Stimulated activated CD8-positive, alpha-beta memory T cell treated with anti-CD3 and anti-CD28 coated beads, Interleukin-2, amount 100 ng/mL, for 48 hours (primary cell): ENCODE measurements at places on chromosomes 5 and 9.

DNA sequence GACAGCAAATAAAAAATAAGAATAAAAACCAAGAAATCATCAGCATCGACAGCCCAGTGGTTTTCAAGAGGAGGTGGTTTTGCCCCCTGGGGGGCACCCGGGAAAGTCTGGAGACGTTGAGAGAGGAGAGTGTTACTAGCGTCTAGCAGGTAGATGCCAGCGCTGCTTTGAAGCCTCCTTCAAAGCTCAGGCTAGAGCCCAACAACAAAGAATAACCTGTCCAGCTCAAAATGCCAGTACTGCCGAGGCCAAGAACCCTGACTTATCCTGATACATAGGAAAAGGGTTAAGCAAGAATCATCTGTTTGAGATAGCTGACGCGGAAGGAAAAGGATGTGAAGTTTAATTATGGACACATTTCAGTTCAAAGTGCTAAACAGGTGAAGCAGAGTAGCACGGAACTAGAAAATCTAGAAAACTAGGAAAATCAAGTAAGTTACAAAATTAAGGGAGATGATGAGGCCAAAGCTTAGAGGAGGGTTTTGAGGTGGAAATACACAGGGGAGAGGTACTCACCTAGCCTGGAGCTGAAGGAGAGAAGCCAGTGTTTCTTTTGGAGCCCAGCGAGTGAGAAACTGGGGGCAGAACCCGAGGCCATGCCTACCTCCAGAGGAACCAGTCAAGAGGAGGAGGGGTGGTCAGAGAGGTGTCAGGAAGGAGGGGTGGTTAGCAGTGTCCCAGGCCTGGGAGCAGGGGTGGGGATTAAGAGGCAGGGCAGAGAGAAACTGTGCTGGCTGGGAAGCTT is 121.0 kb upstream of the RETREG1 start:
- DNase-seq, result no peak

- DNase-seq, result no peak
These were observed 484.6 kb downstream of the PRELID2 start for GRCh38 chr5:145350513-145350912.

DNA sequence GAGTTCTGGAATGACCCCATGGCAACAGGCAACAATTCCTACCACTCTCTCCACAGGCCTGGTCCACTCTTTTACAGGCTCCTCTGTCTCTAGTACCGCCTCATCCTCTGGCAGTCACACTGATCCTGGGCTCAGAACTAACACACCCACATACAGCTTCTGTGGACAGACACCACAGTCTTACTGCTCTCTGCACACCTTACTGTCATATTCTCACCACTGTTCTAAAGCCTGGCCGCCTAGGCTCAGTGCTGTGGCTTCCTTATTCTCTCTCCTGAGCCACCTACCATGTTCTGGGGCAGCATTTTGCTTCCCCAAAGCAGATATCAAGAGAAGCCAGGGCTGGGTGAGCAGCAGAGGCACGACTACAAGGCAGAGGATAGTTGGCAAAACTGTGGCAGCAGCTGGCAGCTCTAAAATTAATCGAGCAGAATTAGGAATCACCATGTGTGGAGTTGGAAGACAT is 14.8 kb downstream of the REEP5 start:
- no peak for DNase-seq

- no peak for DNase-seq
These were observed 82.1 kb downstream of the PRKACG start for GRCh38 chr9:68931821-68932220.

DNA sequence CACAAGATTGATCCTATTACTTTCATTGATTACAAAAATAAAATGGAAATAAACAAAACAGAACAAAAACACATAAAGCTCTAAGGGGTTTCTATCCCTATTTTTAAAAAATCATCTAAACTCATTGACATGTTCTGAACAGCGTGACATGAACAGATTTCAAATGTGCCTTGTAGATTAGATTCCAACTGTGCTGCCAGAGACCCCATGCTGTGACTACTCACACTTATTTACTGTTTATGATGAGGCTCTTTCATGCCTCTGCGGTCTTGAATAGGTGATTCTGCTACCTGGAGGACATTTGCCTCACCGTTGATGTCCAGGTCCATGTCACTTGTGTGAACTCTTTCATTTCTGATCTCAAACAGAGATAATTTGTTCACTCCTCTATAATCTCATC is 990.2 kb downstream of the CDH12 start:
- no peak for DNase-seq

DNA sequence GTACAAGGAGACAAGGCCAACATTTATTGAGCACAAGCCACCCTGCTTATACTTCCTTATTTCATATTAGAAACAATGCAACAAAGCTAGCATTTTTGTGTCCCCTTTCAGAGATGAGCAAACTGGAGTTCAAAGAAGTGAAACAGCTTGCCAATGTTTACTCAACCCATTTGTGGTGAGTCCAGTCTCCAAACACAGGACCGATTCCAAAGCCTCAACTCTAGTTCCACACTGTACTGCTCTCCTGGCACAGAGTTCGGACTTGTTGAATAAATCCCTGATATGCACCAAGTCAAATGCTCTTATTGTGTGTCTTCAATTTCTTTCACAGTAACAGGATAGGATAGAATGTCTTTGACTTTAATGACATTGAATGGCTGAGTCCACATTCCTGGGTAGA is 604.8 kb upstream of the BRINP1 start:
- DNase-seq, result no peak

DNA sequence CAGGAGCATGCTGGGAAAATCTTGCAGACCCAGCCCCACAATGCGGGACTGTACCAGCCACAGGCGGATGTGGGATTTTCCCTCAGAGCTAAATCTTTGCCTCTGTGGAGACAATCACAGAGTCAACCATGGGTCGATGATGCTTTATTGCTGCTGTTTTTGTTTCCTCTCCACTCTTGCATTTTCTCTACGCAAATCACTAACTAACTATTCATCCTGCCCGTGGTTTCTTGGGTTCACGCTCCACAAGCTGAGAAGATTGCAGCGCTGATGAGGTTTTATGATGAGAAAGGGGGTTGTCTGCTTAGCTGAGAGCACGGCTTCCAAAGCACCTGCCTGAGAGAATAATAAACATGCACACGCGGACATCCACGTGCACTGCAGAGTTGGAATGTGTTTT is 500.2 kb upstream of the ADAMTS16 start:
- DNase-seq, result no peak

GRCh38 chr9:7597716-7598115 is 201.9 kb downstream of the DMAC1 start:
- no peak for DNase-seq
